ENCODE measurements at places on chromosomes 3 and 15.

DNA sequence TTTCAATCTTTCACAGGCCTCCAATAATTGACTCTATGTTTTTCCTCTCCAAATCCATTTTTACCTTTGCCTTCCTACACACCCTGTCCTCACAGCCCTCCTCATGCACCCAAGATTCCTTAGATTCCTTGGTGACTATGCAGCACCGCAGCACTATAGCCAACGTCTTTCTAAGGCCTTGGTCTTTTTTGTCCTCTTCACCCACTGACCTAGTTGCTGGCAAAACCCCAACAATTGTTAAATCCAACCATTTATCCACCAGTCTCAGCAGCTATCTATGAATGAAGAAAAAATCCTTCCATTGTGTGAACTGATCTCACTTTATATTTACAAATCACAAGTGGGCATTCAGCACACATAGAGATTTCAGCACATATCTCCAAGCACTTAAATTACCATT, 203.9 kb downstream of the VGLL3 start:
- DNase-seq, result no peak

GRCh38 chr15:63362196-63362595, 19.4 kb downstream of the CA12 start:
- DNase-seq, result no peak

- no peak for DNase-seq
Measured at GRCh38 chr3:83953417-83954089, 1005.2 kb upstream of the CADM2 start.

DNA sequence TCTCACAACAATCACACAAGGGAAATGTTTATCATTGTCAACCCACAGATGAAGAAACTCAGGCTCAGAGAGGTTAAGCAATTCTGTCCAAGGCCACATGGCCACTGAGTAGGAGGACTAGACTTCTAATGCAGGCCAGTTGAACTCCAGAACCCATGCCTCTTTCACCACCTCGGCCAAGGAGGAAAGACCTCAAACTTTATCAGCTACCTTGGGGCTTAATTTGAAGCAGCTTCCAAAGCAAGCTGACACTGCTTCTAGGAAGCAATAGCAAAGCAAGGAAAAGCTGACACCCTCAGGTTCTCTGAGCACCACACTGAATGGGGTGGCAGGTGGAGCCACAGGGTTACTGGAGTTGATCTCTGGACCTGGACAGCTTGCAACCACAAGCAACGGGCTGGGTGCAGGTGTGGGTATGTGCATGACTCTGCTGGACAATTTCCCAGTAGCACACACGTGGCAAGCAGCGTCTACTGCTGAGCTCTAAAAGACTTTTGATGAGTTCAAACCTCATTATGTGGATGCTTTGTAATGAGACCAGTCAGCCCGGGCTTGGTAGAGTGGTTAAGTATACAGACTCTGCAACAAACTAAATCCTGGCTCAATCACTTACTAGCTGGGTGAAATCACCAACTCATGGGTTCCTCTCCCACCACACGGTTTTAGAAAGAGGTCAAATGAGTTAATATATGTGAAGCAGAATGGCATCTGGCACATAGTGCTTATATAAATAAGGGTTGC, 23.1 kb downstream of the CCNL1 start:
- no peak for DNase-seq

- no peak for DNase-seq
Measured at GRCh38 chr15:68258692-68259091, 18.9 kb upstream of the FEM1B start.

GRCh38 chr3:110487840-110488239, 583.8 kb upstream of the NECTIN3 start:
- no peak for DNase-seq

- peak; percentile 59 for DNase-seq
Measured at GRCh38 chr15:51982013-51982769, 10.6 kb upstream of the LEO1 start.

- no peak for DNase-seq
Measured at GRCh38 chr3:100114413-100115030, at the start of gene FILIP1L. Gene FILIP1L (minus strand): TSS chr3:100114501.

DNA sequence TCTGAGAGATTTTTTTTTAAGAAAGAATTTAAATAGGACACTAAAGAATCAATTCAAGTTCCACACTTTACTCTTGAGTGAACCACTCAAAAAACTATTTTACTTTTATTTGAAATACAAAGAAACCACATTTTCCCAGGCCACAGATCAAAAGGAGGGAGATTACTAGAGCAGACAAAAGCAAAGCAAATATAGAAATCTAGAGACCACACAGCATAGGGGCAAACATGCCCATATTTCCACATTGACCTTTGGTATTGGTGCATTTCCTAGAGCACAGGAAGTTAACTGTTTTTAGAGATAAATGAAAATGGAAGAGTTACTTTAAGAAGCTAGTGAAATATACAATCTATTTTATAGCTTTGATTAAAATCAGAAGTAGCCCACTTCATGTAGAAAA, 27.5 kb upstream of the ZCWPW2 start:
- no peak for DNase-seq

DNA sequence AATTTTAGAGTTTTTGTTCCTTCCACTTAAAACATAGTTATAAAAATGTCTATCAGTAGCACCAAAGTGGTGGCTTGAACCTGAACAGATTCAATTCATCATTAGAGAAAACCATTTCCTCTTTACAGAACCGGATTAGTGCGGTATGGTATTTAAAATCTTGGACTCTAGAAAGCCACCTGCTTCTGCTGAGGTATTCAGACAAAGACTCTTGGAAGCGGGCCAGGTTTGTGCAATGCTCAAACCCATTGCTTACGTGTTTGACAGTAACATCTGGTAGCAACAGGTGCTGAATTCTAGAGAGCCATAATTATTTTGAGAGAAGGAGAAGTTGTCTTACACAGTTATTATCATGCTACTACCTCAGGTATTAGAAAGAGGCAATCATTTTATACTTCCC, 290.5 kb downstream of the NAALADL2 start:
- peak; percentile 97 for DNase-seq

GRCh38 chr3:80537680-80538079, 769.9 kb upstream of the ROBO1 start:
- DNase-seq, result no peak

DNA sequence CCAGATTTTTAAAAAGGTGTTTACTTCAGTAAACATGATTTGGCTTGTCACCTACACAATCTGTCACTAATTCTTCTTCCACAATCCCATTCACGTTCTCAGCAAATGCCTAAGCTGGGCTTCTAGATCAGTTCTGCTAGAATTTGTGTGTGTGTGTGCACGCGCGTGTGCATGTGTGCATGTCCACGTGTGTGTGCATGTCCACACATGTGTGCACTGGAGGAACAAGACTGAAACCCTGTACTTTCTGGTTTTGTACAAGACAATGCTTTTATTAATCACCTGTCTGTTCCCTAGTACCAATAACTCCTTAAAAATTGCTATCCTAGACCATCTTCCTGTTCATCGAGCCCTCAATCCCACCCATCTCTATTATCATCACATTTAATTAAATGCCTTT, 229.2 kb downstream of the KCNMB2 start:
- no peak for DNase-seq

Data from NCI-H2171 (cell line).